ENCODE measurements at places on chromosomes 16 and 17.

DNA sequence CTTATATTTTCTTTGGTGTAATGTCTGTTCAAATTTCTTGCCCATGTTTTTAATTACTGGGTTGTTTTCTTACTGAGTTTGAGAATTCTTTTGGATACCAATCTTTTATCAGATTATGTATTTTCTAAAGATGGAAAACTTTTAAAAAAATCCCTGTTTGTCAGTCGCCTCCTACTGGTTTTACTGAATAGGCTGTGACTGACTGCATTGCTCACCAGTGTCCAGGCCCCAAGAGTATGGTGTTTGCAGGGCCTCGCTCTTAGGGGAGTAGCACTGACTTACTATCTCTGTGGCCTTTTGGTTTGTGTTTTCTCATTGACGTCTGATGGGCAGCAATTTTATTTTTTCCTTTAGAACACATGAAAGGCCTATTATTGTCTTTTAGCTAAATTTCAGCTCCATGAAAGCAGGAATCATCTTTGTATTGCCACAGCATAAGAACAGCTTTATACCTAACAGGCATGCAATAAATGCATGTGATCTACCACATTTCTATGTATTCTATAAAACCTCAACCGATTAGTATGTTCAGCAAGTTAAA is 188.4 kb downstream of the AATF start:
- DNase-seq = no peak

DNA sequence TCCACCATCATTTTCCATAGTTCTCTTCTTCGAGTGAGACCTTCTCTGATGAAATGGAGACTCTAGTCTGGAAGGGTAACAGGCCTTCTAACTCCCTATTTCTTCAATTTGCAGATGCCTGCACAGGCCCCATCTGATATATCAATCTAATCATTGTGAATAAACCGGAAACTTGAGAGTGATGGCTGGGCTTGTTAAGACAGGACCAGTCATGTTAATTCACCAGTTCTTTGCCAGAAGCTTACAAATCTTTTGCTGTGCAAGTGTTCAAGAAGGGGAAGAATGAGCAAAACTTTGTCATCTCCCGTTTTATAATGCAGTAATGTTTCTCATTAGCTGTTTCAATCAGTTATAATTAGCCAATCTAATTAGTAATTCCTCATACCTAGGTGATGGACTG is 1561.3 kb upstream of the GOT2 start:
- DNase-seq = no peak

DNA sequence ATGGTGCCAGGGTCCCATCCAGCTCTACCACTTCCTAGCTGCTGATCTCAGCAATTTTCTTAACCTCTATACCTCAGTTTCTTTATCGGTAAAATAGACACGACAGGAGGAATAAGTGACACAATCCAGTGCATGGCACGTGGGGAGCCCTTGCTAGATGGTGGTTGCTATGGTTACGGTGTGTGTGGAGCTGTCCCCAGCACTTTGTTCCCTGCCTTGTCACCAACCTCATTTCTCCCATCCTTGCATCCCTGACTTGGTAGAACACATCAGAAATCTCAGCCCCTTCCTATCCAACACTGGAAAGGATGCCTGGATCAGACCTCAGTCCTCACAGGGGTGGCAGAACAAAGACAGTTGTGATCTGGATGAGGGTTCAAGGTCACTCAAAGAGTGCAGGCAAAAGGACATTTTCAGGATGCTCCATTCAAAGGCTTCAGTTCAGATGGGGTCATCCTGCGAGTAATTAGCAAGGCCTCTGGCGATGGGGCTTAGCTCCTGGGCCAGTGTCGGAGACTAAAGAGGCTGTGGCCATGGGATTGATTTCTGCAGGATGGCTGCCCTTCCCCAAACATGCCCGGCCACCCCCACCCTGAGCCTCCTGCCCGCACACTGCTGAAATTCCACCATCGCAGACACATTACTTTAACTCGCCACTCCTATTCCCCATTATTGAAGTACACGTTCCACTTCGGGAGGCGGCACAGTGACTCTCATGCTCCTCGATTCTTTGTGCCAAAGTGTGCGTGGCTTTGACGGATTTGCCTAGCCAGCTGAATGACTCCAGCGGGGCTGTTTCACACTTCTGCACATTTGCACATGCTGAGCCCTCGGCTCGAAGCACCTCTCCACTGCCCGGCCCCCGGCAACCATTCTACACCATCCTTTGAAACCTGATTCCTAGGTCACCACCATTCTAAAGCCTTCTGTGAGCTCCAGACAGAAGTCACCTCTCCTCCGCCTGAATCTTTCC is 40.3 kb downstream of the WNT3 start:
- DNase-seq = no peak

- no peak for DNase-seq
These were observed 40.2 kb downstream of the CDRT15 start for GRCh38 chr17:14196377-14196997.

GRCh38 chr17:48131216-48131824 is 23.8 kb downstream of the SNX11 start:
- DNase-seq = peak; percentile 80

GRCh38 chr17:8051831-8052230 is 13.0 kb downstream of the ALOX15B start:
- DNase-seq = no peak

DNA sequence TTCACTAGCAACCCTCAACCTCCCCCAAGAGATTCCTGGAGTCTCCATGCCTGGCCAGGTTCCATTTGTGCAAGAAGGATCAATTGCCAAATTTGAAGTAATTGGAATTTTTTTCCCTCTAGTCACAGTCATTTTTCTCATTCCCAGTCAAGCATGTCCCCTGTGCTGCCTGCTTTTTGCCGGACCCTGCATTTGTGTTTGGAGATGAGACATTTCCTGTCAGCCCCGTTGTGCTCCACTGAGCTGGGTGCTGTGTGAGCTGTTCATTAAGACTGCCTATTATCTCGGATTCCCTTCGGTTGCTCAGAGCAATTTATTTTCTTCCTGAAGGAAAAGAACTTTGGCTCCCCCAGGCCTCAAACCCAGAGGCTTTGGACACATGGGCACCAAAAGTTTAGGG is 201.0 kb upstream of the NLRP1 start:
- peak; percentile 62 for DNase-seq

DNA sequence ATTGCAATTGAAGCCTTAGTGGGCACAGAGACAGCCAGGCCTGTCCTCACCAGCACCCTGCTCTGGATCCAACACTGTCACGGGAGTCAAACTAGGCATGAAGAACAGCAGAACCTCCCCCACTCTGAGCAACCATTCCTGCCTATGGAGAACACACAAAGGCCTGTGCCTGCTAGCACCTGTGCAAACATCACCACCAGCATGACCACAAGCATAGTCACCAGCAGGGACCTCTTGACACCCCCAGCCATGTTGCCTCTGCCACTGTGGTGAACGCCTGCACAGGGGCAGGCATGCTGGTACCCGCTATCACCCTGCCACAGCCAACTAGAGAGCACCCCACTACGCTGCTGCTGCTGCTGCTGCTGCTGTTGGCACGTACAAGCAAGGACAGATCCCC is 51.7 kb downstream of the CMC2 start:
- no peak for DNase-seq

GRCh38 chr16:1171001-1171400 is 18.1 kb downstream of the CACNA1H start:
- no peak for DNase-seq

DNA sequence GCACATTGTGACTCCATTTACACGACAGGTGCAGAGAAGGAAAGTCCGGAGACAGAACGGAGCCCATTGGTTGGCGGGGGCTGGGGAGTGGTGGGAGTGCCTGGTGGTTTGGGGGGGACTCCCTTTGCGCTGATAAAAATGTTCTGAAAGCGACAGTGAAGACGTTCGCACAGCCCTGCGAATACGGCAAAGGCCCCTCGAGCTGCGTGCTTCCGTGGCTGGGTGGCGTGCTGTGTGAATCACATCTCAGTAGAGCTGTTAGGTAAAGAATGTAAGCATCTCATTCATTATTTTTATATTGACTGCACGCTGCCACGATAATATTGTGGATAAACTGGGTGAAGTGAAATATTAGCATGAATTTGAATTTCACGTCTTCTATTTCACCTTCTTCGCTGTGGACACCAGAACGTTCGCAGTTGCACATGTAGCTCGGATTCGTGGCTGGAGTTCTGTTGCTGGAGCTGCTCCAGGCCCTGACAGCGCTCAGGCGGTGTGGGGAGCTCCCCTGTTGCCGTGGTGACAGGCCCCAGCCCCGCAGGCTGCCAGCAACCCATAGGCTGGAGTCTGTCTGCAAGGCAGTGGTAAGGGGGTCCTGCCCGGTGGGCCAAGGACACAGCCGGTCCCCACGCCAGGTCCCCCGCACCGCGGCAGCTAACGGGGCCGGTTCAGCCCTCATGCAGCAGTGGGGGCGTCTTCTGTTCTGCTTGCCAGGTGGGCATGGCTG is 44.6 kb downstream of the SOX8 start:
- DNase-seq = no peak

GRCh38 chr17:1227917-1228780 is 42.1 kb upstream of the BHLHA9 start:
- no peak for DNase-seq

GRCh38 chr17:15262291-15263205 is 2.6 kb downstream of the PMP22 start:
- peak; percentile 95 for DNase-seq

DNA sequence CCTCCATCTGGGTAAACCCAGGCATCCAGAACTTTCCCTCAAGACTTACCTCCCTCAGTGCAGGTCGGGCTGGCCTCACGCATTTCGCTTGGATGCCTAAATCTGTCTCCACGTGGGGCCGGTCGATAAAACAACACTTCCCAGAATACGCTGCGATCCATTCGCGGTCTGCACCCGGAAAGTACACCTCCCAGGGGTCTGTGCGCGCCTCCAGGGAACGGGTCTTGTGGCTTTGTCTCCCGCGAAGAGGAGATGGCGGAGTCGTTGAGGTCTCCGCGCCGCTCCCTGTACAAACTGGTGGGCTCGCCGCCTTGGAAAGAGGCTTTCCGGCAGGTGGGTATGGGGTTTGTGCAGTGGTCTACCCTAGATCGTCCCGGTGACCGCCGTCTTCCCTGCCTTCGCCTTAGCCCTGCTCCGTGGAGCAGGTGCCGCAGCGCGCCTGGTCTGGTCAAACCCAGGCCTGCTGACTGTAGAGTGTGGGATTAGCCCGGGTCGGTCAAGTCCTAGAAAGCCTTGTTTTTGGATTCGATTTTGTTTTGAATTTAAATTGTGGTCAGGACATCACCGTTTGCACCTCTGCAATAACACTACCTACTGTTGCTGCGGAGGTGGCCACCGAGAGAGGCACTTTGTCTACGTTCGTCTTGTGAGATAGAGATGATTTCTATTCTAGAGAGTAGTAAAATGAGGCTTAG is at the start of gene RPAIN:
Gene RPAIN, plus strand, starts transcription at position 224 of the 695 bp plus-strand sequence. Its CDS starts 29 bp downstream, at position 253.
- DNase-seq = peak; percentile 84

DNA sequence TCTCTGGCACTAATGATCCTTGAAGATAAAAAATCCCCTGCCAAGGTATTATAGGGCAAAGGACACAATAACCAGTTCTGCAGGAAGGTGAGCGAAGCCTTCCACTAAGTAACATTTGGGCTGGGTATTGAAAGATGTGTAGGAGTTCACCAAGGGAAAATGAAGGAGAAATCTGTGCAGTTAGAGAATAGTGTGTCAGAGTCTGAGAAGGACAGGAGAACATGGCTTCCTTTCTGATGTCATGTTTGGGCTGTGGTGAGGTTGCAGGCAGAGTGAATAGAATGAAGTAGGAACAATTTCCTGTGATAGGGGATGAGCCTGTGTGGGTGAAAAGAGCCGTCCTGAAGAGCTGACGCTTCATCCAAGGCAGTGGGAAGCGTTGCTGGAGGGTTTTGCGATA is 24.1 kb upstream of the CIITA start:
- DNase-seq = no peak

- peak; percentile 100 for DNase-seq
These were observed at the start of gene NMT1 for GRCh38 chr17:45060797-45061605. NMT1 (plus strand) TSS chr17:45061317; CDS start chr17:45061330, 13 bp downstream.

DNA sequence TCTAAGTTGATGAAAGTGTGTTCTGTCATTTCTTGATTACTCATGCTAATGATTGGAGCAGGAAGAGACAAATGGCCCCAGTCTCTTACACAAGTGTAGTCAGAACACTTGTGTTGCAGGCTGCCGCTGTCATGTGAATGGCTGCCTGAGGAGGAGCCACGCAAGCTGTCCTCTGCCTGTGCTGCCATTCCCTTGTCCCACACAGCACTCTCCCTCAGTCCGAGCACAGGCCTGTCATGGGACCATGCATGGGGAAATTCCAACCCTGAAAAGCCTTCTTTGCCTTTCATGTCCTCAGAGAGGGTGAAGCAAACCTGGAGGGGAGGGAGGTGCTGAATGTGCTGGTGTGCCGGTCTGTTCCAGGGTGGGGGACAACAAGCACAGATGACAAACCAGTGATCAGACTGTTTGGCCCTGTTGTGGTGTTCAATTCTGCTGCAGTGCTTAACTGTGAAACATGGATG is 109.4 kb downstream of the MRTFB start:
- no peak for DNase-seq

GRCh38 chr17:12726131-12726530 is 60.4 kb downstream of the MYOCD start:
- no peak for DNase-seq

GRCh38 chr16:21650521-21650920 is 1.9 kb downstream of the IGSF6 start:
- peak; percentile 55 for DNase-seq

DNA sequence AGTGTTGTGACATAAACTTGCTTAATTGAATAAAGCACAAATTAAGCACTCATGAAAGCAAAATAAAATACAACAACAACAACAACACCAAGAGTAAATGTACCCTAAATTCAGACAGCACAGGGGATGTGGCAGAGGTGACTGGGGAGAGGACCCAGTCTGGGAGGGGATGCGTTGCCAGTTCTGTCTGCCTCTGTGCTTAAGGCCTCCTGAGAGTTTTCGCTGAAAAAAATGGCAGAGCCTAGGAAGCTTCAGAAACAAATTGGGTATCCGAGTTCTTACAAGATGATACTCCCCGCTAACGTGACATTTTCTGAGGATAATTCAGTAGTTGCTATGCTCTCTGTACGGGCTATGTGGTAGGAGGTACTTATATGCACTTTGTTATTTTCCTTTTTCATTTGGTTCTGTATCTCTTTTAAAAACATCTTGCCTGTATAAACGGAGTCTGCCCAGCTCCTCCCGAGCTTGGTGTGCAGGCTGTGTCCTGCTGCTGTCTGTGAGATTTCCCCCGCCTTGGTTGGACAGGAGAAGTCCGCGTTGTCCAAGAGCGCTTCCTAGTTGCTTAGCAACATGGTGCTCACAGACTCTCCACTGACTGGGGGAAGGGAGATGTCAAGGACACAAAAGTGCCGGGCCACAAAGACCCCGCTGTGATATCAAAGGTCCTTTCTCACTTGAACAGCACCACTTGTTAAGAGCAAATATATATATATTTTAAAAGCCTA is 134.2 kb upstream of the CPHXL start:
- DNase-seq = no peak

DNA sequence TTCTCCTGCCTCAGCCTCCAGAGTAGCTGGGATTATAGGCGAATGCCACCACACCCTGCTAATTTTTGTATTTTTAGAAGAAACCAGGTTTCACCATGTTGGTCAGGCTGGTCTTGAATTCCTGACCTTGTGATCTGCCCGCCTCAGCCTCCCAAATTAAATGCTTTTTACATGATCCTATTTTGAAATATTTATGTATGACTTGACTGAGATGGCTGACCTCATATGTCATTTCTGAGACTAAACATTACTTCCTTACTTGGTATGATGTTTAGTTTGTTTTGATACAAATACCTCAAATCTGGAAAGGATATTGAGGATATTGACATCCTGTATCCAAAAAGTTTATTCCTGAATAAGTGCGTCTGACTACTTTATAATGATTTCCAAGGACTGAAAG is 11.9 kb downstream of the CALCOCO2 start:
- DNase-seq = no peak

Measured in cardiac fibroblast (primary cell).